Activated naive CD4-positive, alpha-beta T cell (primary cell): ENCODE measurements at places on chromosomes 1 and 21.

- DNase-seq = no peak
Measured at GRCh38 chr1:80656014-80656636, 1144.6 kb upstream of the ADGRL2 start.

DNA sequence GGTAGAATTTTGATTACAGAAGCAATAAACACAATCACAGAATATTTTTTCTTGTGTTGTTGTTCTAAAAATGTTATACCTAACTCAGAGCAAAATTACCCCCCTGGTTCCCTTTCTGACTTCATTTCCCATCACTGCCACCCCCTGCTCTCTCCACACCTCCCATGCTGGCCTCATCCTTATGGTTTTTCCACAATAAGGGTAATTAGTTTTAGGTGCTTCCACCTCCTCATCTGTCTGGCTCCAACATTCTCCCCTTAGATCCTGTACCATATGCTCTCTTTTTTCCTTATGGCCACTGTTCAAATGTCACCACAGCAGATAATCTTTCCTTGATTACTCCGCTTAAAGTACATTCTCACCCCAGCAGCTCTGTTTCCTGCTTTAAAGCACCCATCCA lies 2208.6 kb downstream of the MRPL39 start:
- no peak for DNase-seq

DNA sequence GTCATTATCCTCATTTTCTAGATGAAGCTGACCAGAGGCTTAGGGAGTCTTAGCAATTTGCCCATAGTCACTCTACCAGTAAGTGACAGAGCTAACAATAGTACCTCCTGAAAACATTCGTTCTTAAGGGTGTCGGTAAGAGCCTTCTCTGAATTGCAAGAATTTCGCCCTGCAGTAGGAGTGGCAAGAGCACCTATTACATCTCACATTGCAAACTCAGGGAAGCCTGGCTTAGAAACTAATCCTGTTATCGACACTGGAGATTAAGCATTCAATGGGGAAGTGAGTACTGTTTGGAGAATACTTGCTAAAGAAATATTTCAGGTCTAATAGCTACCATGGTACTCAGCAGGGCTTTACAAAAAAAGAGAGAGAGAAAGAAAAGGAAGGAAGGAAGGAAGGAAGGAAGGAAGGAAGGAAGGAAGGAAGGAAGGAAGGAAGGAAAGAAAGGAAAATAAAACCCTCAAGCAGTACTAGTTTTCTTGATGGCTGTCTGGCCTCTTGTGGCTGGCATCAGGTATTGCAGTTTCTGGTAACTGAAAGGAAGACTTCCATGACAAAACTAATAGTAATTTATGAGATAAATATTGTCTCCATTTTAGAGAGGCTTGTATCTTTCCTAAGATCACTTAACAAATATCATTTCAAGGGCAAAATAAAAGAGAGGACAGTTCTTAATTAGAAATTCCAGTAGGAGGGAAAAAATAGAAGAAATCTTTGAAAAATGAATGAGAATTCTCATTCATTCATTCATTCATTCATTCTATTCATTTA lies 10.4 kb downstream of the C1orf226 start:
- no peak for DNase-seq

DNA sequence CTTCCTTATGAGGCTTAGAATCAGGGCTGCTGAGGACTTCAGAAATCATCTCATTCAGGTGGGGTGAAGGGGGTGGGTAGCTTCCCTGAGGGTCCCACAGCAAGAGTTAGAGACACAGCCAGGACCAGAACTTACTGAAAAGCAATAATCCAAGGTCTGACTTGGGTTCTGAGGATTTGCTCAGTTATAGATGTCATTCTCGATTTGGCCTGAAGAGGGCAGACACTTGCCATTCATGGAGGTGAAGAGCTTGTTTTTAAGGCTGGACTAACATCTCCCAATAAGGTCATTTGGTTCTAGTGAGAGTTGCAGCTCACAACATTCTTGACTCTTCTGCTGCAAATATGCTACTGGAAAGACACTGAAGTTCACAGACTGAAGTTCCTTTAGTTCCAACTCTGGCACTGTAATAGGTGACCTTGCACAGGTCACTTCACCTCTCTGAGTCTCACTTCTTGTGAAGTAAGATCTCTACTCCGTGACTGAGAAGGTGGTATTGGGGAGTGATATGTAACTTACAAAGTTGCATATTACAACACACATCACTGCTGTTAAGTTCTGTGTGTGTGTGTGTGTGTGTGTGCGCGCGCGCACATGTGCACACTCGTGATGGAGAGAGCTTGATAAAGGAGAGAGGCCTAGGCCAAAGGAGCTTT lies 69.8 kb upstream of the DIRAS3 start:
- DNase-seq = no peak

DNA sequence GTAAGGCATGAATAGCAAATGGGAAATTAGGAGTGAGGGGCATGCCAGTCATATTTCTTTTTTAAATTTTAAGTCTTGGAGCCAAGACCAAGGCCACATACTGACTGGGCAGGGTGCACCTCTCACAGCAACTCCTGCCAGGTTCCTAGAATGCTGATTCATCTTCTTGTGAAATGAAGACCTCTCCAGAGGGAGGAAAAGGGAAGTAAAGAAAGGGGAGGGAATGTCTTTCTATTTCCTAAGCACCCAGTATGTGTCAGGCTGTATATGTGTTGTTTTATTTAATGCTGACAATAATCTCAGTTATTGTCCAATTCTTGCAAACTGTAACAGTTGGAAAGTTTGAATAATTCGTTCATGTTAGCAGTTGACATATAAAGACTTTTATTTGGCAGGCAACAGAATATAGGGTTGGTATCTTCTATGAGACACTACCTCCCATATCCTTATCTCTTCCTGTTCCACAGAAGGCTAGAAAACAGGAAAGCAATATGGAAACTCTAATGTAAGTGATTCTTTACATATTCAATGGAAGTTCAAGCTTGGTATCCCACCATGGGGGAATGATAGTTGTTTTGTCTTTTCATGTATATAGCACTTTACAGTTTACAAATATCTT lies 259.1 kb upstream of the USP24 start:
- no peak for DNase-seq

- no peak for DNase-seq
Measured at GRCh38 chr1:204549313-204549712, 33.1 kb downstream of the MDM4 start.

GRCh38 chr1:223137455-223138085 lies 5.5 kb downstream of the TLR5 start:
- DNase-seq = no peak

DNA sequence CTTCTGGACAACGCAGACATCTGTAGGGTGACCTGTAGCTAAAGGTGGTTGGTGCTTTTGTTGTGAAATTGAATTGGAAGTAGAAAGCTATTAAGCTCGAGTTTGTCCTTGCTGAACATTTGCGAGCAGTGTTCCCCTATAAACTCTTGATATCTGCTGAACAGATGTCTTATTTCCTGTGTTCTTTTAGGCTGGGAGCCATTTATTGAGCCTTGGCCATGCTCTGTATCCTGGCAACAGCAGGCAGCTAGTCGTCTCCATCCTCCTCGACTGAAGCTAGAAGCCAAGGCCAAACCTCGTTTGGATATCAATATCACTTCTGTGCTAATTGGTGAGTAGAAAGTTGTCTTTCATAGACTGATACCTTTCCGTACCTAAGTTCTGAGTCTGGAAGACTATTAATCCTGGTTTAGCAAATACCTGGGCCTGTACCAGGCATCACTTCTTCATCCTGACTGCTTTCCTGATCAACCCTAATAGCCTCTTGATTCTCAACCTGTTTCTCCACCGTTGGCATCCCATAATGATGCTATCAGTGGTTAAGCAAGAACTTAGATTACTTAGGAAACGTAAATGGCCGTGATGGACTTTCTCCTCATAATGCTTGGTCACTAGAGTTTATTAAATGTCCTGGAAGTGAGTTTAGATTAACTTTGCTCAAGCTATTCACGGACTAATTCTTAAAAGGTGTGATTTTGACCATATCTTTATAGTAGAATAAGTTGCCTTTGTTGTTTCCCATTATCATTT lies 103.4 kb downstream of the VPS13D start:
- no peak for DNase-seq

- peak; percentile 43 for DNase-seq
Measured at GRCh38 chr1:161209790-161210409, 5.2 kb upstream of the FCER1G start.

DNA sequence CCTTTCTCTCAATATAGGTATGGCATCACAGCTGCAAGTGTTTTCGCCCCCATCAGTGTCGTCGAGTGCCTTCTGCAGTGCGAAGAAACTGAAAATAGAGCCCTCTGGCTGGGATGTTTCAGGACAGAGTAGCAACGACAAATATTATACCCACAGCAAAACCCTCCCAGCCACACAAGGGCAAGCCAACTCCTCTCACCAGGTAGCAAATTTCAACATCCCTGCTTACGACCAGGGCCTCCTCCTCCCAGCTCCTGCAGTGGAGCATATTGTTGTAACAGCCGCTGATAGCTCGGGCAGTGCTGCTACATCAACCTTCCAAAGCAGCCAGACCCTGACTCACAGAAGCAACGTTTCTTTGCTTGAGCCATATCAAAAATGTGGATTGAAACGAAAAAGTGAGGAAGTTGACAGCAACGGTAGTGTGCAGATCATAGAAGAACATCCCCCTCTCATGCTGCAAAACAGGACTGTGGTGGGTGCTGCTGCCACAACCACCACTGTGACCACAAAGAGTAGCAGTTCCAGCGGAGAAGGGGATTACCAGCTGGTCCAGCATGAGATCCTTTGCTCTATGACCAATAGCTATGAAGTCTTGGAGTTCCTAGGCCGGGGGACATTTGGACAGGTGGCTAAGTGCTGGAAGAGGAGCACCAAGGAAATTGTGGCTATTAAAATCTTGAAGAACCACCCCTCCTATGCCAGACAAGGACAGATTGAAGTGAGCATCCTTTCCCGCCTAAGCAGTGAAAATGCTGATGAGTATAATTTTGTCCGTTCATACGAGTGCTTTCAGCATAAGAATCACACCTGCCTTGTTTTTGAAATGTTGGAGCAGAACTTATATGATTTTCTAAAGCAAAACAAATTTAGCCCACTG lies 11.5 kb downstream of the HIPK1 start:
- DNase-seq = no peak

DNA sequence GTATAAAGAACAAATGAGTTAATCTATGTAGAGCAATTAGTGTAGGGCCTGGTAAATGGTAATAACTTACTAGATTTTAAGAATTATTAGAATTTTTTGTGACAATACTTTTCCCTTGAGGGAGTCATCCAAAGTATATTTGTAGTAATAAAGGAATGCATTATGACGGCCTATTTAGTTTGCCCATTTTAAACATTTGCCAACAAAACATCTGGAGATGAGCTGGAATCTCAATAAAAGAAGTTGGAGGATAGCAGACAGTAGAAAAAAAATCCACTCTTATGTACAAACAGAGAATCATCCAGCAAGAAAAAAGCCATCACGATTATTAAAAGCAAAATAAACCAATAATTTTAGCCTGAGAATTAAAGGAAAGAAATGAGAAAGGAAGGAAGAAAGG lies 567.3 kb upstream of the ADAMTS5 start:
- DNase-seq = no peak

- DNase-seq = no peak
Measured at GRCh38 chr1:25864434-25864833, 5.2 kb upstream of the AUNIP start.

- no peak for DNase-seq
Measured at GRCh38 chr1:17719874-17720273, 35.3 kb upstream of the ACTL8 start.

DNA sequence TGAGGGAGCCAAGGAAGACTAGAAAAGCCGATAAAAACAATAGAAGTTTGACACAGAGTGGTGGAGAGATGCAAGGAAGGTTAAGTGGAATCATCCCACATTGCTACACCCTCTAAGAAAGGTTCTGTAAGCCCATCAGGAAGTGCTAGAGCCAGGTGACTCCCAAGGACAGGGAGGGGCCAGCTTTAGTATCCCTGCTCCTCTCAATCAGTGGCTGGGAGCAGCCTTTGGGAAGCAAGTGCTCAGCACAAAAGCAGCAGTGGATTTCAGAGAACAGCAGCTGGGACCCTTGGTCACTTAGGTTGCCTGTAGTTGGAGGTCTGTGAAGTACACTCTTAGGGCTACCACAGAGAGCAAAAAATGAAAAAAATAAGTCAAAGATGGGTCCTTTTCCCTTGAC lies 42.5 kb downstream of the NME7 start:
- no peak for DNase-seq

GRCh38 chr21:40164905-40165772 lies 297.9 kb downstream of the PCP4 start:
- DNase-seq = no peak

GRCh38 chr1:204274446-204274845 lies 60.7 kb upstream of the GOLT1A start:
- DNase-seq = no peak

GRCh38 chr1:9376430-9376829 lies 83.7 kb downstream of the SPSB1 start:
- DNase-seq = no peak

DNA sequence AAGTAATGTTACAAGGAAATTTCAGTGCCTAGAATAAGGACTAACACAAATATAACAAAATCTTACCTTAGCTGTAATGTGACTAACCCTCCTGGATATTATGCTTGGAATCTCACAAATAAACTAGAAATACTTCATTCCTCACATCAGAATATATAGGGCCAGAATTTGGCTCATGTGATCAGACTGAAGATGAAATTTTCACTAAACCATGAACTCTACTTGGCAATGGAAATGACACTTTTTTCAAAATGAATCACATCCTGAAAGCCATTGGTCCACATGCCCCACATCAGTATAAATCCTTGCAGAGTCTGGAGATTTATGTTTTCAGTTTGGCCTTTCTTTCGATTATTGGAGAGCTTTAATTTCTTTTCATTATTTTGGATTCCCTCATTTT lies 227.8 kb downstream of the NRIP1 start:
- no peak for DNase-seq

DNA sequence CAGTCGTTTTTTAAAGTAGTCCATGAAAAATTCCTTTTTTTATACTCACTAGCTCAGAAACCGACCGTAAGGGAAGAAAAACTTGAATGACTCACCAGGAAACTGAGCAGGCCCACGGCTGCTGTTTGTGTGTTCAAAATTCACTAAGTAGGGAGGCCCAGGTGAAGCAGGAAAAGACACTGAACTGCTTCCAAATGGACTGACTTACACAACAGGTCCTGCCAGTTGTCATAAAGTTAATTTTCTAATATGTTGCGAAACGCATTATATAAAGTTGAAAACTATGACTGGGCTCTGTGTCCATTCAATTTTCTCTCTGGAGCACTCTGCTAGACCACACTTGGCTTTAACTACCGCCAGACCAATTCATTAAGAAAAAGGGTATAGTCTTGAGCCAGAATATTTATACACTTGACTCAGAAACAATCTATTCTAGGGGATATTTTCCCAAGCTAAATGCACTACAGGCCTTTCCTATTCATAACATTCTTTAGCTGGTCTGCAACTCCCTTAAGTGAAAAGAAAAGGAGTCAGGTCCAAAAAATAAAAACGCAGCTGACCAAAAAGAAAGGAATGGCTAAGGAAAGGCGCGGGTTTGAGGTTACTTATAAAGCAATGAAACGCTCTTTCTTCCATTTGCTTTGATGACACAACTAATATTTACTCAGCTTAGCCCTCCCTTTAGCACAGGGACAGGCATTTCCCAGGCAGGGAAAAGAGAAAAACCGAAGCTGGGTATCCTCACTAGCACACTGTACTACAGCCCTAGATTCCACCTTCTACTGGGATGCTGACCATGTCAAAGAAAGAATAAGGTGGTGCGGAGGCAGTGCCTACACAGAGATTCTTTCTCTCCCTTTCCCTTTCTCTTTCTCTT lies 306.3 kb upstream of the ESRRG start:
- DNase-seq = no peak
